Stimulated activated CD8-positive, alpha-beta memory T cell treated with anti-CD3 and anti-CD28 coated beads, Interleukin-7, amount 100 ng/mL, for 24 hours (primary cell): ENCODE measurements at places on chromosomes 5 and 9.

- no peak for DNase-seq
Measured at GRCh38 chr5:29162297-29162696, 2031.2 kb upstream of the CDH6 start.

- DNase-seq: no peak
Measured at GRCh38 chr5:136143312-136143711, 10.7 kb downstream of the SMAD5 start.

DNA sequence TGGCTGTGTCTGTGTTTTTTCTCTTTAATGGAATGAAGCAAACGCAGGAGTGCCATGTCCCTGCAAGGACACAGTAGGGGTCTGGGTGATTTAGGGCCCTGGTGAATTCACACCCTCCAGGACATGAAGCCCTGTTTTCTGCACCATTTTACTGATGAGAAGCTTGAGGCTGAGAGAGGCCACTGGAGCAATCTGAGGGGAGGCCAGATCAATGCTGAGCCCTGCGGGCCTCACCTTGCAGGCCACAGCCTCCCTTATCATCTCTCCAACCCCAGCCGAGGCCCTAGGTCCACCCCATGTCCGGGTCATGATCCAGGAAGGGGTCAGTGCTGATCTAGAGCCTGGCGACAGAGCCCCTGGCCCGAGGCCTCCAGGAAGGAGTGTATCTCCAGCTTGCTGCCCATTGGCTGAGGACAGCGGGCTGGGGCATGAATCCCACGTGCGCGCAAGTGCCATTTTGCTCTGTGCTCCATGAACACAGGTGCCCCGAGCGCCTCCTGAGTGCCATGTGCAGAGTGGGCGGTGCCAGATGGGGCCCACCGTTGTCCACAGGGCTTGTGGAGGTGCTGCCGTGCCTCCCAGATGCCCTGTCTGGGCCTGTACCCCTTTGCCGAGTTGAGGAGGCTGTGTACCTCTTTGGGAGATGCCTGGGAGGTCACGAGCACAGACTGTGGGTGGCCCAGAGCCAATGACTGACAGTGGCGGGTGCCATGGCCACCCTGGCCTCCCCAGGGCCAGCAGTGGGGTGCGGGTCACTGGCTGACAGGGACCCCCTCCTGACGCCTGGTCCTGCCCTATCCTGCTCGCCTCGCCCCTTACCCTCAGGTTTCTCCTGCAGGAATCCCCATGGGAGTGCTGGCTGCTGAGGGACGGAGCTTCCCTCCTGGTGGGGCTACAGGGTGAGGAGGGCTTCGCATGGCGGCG, 32.3 kb upstream of the LPCAT1 start:
- DNase-seq: no peak

- DNase-seq: no peak
Measured at GRCh38 chr5:79529110-79529509, 15.2 kb upstream of the HOMER1 start.

GRCh38 chr5:40683305-40683704, 3.6 kb downstream of the PTGER4 start:
- DNase-seq: no peak

DNA sequence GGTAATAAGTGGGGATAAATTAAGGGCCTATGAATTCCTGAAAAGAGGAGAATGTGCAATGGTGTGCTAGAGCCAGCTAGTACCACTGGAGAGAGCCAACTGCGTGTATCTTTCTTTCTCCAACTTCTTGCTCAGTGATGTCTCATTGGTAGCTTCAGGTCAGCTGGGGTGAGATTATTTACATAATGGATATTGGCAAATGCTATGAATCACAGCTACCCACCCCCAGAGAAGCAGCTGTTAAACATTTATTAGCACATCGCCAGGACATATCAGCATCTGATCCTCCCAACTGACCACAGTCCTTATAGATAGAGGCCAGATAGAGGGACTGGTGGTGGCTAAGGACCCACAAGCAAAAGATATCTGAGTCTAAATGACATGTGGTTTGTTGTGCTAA, 421.3 kb downstream of the ACTL7B start:
- no peak for DNase-seq

DNA sequence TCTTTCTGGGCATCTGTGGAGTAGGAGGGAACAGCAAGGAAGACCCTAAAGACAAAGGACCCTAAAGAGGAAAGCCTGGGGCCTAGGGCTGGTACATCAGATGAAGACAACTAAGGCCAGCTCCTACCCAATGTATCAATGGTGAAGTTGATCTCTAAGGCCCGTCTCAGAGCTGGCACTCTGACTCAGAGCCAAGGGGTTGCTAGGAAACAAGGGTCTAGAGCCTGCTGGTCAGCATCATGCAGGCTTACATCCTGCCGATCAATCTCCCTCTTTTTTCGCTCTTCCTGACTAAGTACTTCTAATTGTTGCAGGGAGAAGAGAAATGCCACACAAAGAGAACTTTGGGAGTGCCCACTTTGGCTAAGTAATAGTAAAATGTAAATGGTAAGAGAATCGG, 26.2 kb downstream of the TRIM32 start:
- no peak for DNase-seq

GRCh38 chr9:134887686-134888602, 7.3 kb downstream of the FCN2 start:
- DNase-seq: no peak

DNA sequence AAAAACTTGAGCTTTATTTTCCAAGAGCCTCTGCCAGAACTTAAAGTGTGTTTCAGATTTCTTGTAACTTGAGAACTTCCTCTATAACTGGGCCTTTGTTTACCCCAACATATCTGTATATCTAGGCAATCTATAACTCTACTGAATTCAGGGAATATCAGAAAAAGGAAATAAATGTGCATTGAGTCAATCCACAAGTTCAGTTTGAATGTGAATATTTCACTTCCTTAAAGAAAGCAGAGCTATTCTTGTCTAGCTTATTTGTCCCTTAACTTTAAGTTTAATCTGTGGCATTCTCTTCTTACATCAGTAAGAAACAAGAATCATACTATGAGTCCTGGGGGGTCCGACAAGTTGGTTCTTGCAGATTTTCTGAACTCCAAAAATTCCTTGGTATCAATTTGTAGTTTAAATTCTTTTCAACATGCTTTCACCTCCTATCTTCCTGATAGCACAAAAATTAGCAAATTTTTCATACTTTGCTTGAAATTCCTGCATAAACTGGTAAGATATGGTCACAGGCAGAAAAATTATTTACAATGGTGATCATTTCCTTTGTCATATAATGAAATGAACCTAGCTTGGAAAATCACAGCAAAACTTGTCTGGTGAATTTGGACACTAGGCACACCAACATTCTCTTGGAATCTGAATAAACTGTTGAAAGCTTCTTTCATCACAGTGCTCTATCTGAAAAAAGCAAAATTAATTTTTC, 19.8 kb upstream of the ITGA1 start:
- no peak for DNase-seq

DNA sequence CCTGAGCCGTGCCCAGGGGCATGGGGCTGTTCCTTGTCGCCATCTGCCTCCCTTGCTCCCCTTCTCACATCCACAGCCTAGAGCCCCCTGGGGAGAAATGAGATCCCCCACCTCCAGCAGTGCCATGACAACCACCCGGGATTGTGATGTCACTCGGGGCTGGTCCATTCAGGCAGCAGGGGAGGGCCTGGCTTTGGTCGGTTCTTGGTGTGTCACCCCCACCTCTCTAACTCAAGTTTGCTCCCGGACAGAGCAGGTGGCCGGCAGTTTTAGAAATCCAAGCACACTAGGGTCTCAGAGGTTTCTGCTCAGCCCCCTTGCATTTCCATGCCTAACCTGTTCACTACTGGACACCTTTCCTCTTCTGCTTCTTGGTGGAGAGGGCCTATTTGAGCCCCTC, at the start of gene ACTL7B:
Gene ACTL7B, minus strand, starts transcription at position 99 of the 400 bp plus-strand sequence. Its CDS starts 56 bp downstream, at position 43.
- DNase-seq: no peak

DNA sequence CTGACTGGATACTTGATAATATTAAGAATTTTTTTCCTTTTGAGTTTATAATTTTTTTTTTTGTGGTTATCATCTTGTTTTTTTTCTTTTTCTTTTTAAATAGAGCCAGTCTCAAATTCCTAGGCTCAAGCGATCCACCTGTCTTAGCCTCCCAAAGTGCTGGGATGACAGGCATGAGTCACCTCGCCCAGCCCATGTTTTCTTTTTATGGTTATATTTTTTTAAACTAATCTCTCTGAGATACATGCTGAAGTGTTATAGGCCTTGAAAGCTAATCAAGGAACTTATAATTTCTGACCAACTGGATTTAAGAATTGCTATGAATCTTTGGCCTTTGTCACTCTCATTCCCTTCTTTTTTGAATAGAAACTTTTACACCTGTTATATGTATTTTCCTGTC, 6.8 kb upstream of the AMACR start:
- DNase-seq: no peak

- DNase-seq: no peak
Measured at GRCh38 chr5:10493884-10494283, 52.2 kb downstream of the ROPN1L start.

DNA sequence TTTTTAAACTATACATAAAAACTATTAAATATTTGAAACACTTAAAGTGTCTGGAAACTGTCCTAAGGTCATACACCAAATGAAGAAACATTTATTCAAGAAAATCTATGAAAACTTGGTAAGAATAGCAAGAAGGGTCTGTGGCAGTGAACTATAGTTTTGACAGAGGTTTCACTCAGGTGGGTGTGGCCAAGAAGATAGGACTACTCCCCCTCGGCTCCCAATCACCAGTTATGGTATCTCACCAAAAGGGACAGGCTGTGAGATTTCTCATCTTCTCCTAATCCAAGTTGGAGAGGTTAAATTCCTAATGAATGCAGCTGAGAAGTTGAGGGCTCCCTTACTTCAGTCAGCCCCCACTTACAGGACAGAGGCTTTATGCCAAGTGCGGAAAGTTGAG, 2.9 kb downstream of the ARSK start:
- no peak for DNase-seq

- no peak for DNase-seq
Measured at GRCh38 chr9:79598562-79599345, 27.0 kb downstream of the TLE4 start.

GRCh38 chr5:31173614-31174013, 19.9 kb upstream of the CDH6 start:
- no peak for DNase-seq

GRCh38 chr5:58800356-58800755, 217.5 kb downstream of the RAB3C start:
- no peak for DNase-seq

GRCh38 chr9:21334701-21335632, at the start of gene KLHL9:
Gene KLHL9, minus strand, starts transcription at chr9:21335404. Its CDS starts 545 bp downstream, at chr9:21334859.
- peak; percentile 75 for DNase-seq

DNA sequence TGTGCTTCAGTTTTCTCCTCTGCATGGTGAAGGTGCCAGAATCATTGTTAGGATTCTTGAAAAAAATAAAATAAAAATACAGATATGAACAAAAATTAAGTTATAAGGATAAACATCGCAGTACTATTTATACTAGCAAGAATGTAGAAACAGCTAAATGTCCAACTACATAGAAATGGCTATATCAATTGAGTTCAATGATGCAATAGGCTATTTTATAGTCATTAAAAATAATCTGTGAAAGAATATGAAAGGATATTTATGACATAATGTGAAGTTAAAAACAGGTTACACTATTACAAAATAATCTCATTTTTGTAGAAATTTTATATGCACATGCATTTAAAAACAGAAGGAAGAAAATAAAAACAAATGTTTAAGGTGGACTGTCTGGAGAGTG, 198.7 kb upstream of the TRIM32 start:
- no peak for DNase-seq

DNA sequence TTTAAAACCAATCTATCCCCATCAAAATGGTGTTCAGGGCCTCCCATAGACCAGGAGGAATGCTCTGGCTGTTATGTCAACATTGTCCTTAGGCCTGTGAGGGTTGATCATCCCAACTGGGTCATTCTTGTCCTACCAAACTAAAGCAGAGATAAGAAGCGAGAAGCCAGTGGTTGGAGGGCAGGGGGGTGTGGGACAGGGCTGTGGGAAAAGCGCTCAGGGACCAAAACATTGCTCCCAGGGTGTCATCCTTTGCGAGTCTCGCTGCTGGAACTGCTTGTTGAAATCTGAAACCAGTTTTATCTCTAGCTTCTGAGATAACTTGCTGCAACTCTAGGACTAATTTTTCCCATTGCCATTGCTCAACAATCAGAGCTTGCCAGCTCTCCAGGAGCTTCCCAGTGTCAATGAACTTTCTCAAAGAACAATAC, 48.1 kb downstream of the SPATA31C2 start:
- no peak for DNase-seq

- no peak for DNase-seq
Measured at GRCh38 chr5:172178301-172178987, 9.6 kb downstream of the STK10 start.

DNA sequence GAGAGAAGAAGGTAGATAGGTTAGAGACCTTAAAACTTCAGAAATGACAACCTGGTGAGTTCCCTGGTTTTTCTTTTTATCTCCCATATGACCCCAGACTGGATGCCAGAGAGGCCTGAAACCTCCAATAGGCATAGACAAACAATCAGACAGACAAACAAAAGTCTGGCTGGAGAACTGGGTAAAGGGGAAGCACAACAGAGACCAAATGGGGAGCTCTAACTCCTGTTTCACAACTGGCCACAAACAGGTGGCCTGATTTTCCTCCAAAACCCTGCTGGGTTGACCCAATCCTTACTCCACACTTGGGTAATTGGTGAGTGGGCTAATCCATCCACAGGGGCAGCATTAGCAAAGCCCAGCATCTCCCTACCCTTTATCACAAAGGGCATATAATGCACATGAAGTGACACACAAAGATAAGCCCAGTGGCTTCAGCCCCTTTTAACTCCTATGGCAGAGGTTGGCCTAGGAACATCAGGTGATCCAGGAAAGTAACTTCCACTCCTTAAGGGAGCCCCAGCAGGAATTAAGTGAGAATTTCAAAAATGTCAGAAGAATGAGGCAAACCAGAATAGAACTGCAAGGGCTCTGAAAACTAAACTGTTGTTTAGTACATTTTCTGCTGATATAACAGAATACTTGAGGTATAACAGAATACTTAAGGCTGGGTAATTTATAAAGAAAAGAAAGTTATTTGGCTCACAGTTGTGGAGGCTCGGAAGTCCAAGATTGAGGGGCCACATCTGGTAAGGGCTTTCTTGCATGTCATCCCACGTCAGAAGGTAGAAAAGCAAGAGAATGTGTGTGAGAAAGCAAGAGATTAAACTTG, 60.9 kb upstream of the ROR2 start:
- no peak for DNase-seq

- no peak for DNase-seq
Measured at GRCh38 chr9:85344901-85345300, 396.9 kb downstream of the AGTPBP1 start.

DNA sequence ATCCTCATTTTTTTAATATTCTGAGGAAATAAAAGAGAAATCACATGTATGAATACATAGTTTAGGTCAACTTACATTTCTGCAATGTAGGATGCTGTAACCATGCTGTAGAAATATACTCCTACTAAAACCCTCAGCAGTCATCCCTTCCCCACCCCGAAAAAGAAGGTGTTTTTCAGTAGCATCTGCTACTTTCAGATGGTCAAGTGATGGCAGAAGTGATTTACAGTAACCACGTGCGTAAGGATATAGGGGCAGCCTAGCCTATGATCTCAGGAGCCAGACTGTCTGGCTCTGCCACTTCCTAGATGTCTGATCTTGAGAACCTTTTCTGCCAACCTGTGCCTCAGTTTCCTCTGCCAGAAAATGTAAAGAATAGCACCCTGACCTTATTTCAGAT, 26.0 kb upstream of the SYK start:
- DNase-seq: no peak

DNA sequence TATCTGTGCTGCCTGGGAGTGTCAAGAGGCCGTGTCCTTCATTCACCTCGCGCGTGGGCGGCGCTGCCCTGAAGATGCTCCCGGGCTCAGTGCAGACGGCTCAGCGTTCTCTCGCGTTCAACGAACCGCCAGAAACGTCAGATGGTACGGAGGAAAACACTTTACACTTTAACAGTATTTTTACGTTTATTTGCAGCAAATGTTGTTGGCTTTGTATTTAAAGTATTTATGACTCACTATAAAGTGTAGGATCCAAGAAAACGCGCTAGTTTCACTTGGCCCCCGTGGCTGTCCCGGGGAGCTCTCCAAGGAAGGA, 544 bp upstream of the ERCC6L2 start:
- DNase-seq: peak; percentile 23
